ENCODE measurements at places on chromosomes 3 and 15.

GRCh38 chr3:197730200-197730599, 6.5 kb downstream of the RUBCN start:
- peak; percentile 87 for DNase-seq

DNA sequence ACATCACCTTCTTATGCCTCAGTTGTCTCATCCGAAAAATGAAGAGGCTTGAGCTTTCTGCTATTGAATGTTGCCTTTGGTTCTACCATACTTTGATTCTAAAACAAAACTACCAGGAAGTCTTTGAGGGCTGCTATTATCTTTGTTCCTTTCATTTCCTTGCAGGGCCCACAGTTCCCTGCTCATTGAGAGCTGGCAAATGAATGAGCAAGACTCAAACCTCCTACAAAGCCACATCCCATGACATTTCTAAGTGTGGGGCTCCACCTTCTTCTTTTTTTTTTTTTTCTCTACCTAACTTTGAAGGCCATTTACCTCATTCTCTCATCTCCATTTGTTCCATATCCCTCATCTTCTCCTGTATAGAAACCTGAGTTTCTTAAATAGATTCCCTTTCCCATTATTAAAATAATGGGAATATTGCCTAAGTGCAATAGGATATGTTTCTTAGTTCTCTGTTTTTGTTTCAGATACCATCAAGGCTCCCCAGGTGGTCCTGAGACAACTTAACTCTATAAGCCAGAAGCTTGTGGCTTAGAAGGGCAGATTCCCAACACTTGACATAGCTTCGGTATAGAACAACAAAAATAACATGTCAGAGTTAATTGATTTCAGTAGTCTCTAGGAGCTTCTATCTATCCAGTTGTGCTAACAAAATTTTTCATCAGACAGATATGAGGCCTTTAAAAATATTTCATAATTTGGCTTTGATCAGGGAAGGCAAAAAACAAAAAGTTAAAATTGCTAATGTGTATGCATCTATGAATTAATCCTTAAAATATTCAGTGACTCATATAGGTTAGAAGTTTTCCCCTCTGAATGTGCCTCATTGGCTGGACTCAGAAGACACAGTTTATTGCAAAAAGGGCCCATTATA, 951.6 kb downstream of the TUSC7 start:
- peak; percentile 82 for DNase-seq

GRCh38 chr3:150346981-150347863, 60.9 kb upstream of the TSC22D2 start:
- peak; percentile 81 for DNase-seq

- no peak for DNase-seq
These were observed 2.3 kb downstream of the FEZF2 start for GRCh38 chr3:62370858-62371719.

GRCh38 chr3:179321668-179322285, 1.1 kb upstream of the ZNF639 start:
- peak; percentile 54 for DNase-seq

DNA sequence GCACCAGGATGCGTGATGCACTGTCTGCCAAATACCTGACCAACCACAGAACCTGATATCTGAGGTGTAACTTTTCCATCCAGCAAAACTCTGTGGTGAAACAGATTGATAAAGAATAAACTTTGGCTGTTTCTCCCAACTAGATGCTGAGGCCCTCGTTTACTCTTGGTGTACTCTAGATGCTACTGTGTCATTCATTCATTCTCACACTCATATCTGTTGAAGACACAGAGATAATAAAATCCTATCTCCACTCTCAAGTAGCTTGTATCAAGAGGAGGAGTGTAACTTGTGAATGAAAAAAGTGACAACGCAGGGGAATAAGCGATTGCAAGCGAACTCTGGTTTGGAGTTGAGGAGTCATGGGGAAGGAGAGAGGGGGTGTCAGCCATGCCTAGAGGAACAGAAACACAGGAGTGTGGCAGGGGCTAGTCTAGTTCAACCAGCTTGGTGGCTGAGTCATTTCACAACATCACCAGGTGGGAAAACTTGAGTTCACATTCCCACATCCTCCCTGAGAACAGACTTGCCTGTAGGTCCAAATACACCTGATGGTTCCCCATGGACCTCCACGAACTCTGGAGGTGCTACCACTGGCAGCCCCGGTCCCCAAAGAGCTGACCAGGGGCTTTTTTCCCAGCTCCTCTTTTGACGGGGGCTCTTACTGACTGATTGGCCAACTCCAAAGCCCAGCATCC, 73.3 kb upstream of the SNRK start:
- no peak for DNase-seq

DNA sequence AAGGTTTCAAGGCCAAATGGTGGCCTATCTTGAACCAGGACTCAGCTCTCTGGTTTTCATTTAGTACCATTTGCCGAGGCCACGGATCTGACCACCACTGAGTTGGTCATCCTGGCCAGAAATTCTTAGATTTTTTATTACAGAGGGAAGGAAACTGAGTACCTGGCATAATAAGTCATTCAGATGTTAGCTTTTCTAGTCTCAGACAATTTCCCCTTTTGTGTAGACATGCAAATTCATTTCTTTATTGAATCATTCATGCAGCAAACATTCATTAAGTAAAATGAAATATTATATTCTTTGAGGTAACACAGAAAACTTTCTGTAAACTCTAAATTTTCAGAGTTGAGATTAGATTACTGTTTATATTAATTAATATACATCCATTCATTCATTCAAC, 223.7 kb downstream of the PDCD6IP start:
- no peak for DNase-seq

- peak; percentile 64 for DNase-seq
These were observed 27.8 kb upstream of the IGF2BP2 start for GRCh38 chr3:185852635-185853034.

- DNase-seq: no peak
These were observed 2.8 kb upstream of the CCDC80 start for GRCh38 chr3:112643621-112644240.

DNA sequence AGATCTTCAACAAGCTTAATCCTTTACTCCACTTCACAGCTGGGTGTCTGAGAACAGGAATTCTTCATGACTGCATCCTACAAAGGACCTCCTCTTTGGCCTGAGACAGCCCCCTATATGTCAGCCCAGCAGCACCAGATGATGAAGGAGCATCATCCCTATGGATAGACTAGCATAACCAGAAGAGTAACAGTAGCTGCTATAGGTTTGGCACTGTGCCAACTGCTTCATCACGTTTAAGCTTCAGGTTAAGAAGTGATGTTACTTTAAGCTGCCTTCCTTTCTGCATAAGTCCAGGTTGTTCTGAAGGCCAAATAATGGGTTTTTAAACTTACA, 50.6 kb downstream of the CMSS1 start:
- DNase-seq: peak; percentile 45

GRCh38 chr3:47096959-47097358, 67.0 kb downstream of the SETD2 start:
- DNase-seq: peak; percentile 82

DNA sequence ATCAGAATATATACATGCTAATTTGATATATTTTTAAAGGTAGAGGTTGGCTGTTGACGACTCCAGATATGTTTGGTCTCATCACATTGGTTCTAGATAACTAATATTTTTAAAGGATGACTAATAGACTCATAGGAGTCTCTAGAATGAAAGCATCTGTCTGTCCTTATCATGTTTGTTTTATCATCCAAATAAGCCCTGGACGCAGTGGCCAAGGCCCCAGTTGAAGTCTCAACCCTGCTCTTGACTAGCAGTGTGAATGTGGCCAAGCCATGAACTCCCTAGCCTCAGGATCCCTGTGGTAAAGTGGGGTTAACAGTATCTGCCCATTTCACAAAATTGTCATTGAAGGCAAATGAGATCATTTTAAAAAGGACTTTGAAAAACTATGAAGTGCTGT, 53.6 kb downstream of the ABHD2 start:
- peak; percentile 30 for DNase-seq

DNA sequence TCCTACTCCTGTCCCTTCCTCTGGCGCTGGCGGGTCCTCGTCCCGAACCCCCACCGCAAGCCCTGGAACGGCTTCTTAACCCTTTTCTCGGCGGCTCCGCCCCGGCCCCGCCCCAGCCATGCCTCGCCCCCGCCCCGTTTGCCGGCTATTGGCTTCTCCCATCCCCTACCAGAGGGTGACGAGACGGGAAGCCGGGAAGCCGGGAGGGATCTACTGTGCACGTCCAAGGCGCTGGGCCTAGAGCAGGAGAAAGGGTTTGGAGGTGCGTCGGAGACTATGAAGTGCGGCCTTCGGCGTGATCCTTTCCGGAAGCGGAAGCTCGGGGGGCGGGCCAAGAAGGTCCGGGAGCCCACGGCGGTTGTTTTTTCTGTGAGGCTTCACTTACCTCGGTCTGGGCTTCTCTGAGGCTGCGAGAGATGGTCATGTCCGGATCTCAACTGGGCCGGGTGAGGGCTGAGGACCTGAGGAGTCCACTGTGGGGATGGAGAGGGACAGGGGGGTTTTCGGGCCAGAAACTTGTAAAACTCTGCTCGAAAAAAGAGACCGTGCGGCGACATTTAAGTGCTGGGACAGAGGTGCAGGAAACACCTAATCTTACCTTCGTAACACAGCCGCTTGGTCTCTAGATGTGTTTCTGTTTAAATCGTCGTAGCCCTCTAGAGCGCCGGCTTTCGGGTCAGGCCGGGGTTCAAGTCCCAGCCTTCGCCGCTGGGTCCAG, 21.4 kb downstream of the ROPN1B start:
- peak; percentile 88 for DNase-seq

DNA sequence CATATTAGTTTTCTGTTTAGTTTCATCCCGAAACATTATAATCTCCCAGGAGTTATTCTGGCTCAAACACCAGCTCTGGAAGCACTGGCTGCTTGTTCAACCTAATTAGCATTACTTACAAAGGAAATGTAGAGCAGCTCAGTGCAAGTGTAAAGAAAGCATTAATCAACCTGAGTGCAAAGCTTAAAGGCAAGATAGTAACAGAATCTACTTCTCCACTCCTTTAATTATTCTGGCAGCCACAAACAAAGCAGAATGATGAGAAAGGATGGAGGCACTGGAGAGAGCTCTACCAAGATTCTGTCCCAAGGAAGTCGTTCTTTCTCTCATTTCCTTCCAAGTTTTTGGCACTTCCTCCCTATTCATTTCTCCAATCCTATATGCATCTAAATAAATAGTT, 1384.0 kb downstream of the ZPLD1 start:
- no peak for DNase-seq

DNA sequence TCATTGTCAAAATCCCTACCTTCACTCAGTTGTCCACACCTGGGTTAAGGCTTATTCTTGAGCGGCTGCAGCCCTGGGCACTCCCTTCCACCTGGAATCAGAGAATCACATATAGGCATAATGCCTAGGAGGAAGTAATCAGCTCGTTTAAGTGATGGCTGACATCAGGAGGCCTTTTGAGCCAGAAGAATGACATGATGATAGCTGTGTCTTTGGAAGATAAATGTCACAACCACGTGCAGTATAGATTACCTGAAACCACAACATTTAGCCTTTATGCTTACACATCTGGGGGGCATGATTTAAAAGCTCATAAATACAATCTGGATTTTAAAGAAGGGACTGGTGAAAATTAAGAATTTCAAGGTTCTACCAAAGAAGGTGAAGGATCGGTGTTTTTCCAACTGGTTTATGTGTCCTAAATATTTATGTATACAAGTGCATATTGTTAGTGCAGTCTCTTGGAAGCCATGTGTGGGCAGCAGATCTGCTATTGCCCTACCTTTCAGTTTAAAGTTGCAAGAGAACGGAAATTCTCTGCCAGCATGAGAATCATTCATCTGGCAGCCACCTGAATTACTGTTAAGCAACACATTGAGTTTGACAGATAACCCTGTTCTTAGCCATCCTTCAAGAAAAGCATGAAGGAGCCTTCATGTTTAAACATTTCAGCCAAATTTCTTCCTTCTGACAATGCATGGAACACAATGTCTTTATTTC, 163.4 kb upstream of the NR2E3 start:
- DNase-seq: no peak

DNA sequence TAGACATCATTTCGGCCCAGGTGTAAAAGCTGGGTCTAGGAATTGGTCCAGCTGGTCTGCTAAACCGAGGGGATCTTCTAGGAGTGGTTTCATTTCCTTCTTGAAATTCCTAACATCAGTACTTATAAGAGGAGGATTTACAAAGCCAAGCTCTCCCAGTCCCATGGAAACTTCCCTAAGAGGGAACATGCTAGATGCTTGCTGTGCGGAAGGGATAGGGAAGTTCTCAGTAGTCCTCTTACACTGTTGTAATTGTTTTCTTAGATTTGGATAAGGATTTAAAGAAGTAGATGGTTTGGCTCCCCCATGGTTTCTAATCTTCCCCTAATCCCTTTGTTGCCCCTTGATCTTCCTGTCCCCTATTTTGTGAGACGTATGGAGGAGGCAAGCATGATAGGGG, 89.7 kb upstream of the XCR1 start:
- no peak for DNase-seq

DNA sequence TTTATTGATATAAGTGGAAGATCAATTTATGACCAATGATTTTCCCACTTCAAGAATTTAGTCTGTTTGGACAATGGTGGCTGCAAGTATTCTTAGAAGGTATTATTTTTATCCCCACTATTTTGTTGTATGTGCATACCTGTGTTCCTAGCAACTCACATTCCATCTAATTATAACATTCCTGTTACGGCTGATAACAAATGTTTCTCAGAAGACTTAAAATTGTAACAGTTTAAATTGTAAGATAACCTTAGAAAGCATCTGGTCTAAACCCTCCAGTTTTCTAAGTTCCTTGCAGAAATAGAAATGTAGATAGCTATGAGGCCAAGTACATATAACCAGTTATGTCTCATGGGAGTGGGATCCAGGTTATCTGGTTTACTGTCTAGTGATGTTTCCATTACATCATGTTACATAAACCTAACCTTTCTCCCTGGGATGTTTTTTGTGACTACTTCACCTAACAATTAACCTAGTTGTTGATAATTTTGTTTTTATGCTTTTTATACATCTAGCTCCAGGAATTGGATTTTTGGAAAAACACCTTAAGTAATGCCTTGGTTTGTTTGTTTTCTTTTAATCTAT, 11.1 kb upstream of the MFN1 start:
- DNase-seq: no peak

- peak; percentile 62 for DNase-seq
These were observed 26.5 kb upstream of the P2RY12 start for GRCh38 chr3:151410891-151411559.

DNA sequence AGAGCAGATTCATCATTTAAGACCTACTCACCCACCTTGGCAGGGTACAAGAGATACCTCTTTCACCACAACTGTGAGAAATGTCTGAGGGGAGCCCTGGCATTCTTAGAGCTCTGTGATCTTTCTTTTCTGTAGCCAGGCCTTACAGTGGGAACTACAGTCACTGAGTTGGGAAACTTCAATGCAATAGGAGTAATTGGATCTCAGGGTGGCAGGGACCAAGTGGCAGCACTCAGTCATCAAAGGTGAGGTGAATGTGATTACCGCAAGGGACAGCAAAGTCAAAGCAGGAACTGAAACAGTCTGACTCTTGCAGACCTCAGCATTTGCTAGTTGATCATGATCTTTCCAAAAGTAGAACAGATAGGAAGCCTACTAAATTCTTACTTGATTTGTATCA, 7.2 kb upstream of the MCF2L2 start:
- no peak for DNase-seq

GRCh38 chr15:82950746-82951370, 1.7 kb downstream of the HOMER2 start:
- no peak for DNase-seq
